ENCODE measurements at places on chromosomes 12 and 14.

DNA sequence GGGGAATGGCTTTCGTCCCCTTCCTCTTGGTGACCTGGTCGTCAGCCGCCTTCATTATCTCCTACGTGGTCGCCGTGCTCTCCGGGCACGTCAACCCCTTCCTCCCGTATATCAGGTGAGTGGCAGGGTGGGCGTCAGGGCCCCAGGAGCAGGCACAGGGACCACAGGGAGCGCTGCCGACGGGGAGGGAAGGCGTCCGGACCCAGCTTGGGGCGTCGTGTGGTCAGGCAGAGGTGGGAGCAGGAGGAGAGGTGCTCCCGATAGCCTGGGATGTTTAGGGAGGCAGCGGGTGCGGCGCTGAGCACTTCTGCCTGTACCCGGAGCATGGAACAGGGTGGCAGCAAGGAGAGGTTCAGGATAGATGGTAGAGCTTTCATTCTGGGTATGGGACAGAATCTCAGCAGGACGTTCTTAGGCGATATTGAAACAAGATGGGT is 444 bp downstream of the DRAM1 start:
- DNase-seq = no peak

DNA sequence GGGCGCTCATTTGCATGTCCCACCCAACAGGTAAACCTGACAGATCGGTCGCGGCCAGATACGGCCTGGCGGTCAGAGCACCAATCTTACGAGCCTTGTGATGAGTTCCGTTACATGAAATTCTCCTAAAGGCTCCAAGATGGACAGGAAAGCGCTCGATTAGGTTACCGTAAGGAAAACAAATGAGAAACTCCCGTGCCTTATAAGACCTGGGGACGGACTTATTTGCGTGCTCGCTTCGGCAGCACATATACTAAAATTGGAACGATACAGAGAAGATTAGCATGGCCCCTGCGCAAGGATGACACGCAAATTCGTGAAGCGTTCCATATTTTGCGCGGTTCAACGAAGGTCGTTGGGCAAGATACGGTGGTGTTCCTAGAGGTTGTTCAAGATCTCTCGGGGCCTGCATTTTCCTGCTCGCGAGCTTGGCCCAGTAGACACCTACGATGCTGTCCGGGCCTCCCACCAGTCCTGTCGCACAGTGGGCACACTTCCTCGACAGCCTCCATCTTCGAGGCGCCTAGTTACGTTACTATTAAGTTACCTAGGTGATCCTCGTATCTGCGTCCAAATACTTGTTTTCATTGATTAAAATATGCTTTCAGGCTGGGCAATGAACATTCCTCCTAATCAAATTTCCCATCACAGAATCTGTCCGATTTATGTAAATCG is at the start of gene RNU6-7:
RNU6-7 (plus strand) TSS at position 230 of the 675 bp plus-strand sequence.
- DNase-seq = peak; percentile 55

GRCh38 chr14:69500096-69500495 is 15.6 kb downstream of the PLEKHD1 start:
- DNase-seq = no peak

- DNase-seq = no peak
These were observed 55.2 kb downstream of the ATP23 start for GRCh38 chr12:57996520-57996919.

DNA sequence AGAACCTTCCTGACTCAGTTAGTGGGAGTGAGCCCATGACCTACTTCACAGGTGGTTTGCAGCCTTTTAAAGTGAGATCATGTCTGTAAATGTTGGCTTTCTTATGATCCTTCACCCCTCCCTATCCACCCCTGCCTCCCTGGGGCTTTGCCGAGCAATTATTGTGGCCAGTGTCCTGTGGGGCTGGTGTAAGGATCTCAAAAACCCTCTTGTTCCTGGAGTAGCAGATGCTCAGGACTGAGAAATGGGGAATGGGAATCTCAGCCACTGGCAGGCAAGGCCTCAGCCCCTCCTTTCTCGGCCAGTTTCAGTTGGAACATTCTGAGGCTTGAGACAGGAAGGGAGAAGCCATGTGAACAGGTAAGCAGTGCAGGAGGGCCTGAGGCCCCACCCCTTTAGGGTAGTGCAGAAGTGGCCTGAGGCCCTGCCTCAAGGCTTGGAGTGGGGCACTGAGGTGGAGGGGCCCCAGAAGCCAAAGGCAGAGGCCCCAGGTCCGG is 53.8 kb downstream of the PLEKHG3 start:
- DNase-seq = no peak

DNA sequence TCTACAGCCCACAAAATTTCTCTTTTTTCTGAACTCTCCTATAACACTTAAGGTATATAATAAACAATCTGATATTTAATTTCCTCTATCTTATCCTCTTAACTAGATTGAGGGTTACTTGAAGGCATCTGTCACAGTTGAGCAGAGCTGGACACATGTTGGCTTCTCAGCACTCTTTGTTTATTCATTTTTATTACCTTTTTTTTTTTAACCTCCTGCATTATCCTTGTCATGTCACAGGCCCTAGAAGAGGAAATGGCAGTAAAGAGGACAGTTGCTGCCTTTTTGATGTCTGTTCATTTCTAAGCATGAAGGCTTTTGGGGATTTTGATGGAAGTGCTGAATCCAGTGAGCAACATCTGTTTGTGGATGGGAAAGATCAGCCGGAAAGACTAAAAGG is 32.5 kb upstream of the EVL start:
- DNase-seq = no peak

DNA sequence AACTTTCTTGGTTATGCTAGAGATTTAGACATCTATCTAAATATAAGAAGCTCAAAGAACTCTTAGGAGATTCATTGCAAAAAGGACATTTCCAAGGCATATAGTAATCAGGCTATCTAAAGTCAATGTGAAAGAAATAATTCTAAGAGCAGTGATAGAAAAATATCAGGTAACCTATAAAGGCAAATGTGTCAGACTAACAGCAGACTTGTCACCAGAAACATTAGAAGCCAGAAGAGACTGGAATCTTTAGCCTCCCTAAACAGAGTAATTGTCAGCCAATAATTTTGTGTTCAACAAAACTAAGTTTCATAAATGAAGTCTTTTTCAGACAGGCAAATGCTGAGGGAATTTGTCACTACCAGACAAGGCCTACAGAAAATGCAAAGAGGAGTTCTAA is 122.0 kb upstream of the SCAF11 start:
- DNase-seq = no peak

- DNase-seq = no peak
These were observed 5.7 kb upstream of the SLCO1A2 start for GRCh38 chr12:21340403-21340802.

DNA sequence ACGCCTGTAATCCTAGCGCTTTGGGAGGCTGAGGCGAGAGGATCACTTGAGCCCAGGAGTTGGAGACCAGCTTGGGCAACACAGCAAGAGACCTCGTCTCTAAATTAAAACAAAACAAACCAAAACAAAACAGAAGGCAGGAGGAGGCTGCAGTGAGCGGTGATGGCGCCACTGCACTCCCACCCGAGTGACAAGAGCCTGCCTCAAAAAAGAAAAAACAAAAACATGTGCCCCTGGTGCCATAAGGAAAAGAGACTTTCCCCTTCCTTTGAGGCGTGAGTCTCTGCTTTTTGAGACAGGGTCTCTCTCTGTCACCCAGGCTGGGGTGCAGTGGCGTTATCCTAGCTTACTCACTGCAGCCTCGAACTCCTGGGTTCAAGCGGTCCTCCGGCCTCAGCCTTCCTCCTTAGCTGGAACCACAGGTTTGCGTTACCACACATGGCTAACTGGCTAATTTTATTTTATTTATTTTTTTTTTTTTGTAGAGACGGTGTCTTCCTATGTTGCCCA is 9.0 kb upstream of the EAPP start:
- DNase-seq = no peak

GRCh38 chr12:7758766-7759140 is 6.3 kb upstream of the NANOGNB start:
- DNase-seq = no peak

DNA sequence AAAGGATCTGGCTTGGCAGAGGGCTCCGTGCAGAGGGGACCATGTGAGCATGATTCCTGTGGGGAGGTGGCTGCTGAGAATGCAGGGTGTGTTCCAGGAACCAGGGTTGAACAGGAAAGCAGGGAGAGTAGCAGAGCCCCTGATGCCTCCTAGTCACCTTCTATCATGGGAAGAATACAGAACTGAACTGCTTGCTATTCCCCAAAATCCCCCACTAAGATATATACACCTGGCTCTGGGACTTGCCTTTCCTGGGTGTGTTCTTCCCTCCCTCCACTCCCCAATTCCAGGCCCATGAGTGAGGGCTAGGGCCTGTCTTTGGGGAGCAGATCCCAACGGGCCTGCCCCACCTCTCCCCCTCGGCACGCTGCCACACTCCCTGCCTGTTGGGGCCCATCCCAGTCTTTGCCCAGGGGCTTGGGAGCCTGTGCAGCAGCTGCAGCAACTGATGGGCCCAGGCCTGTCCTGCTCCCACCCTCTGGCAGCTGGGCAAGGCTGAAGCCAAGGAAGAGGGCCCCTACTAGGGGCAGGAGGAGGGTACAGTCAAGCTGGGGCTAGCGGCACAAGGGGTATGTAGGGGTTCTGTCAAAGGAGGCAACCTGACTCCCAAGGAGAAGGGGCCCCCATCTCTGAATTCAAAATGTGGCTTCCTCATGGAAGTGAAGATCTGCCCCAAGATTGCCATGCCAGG is 3.2 kb downstream of the AJUBA start:
- DNase-seq = no peak

DNA sequence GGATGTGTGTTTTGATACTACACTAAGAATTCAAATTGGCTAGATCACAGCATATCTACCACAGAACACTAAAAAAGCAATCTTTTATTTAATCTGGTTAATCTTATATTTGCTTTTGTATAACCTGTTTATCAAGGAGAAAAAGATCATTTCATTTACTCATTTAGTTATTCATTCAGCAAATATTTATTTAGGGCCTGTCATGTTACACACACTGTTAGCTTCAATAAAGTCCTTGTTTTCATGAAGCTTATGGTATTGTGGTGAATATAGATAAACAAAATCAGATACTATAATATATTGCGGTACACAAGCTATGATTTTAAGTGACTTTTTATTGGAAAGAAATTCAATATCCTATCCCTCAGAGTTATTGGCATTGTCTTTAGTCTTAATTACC is 350.8 kb downstream of the LRFN5 start:
- no peak for DNase-seq

- DNase-seq = no peak
These were observed 30.8 kb upstream of the ZFP36L1 start for GRCh38 chr14:68823434-68824206.

GRCh38 chr12:66103016-66103913 is 27.3 kb downstream of the LLPH start:
- no peak for DNase-seq

GRCh38 chr14:72535485-72535884 is 358.4 kb downstream of the DPF3 start:
- DNase-seq = no peak

DNA sequence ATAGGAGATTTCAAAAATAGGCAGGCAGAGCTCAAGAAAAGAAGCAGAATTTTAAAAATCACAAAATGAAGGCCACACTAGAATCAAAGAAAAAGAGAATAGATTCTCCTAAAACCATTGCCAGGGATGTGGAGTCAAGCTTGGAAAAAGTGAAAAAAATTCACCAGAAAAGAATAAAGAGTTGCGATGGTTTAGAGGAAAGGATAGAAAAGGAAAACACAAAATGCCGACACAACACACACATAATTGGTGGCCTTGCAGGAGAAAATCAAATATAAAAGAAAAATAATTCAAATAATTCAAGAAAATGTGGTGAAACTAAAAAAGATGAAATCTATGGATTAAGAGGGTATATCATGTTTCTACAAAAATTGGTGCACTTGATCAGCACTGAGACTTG is 181.6 kb upstream of the C14orf180 start:
- DNase-seq = no peak

DNA sequence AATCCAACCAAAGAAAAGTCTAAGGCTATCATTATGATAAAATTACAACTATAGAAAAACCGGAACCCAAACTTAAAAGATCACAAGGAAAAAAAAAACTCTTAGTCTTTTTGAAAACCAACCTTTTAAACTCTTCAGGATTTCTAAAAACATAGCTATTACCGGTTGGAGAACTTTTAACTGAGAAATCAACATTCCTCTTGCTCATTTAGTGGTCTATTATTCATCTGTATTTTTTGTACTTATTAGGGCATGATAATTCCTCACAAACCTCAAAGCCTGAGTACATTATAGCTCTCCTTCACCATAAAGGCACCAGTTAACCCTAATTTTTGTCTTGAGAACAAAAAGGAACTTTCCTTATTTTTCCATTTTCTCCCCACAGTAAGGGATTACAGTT is 10.4 kb downstream of the LUM start:
- DNase-seq = no peak

DNA sequence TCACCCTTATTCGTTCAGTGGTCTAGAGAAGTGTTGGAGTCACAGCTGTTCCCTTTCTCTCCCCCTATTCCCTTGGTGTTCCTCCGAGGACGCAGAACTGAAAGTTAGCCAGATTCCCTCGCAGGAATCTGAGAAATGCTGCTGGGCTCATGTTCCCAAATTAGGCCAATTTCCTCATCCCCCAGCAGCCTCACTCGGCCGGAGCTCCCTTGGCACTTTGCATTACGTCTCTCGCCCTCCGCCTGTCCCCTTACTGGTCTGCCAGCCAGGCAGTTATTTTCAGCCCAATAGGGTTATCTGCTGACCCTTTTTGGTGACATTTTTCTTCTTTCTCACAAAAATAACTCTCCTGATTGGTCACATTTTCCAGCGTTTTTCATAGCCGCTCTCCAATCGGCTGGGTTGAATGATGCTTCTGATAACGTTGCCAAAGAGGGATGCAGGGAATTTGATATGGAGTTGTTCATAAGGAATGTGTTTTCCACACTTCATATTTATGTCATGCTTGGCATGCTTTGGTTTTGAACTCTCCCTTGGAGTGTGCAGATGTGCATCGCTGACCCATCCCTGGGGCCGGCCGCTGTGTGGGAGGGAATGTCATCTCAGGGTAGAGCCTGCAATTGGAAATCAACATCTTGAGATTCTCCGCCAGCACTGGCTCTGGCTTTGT is 9.9 kb downstream of the IFT43 start:
- peak; percentile 48 for DNase-seq

- DNase-seq = peak; percentile 77
These were observed at the start of gene ARID2 for GRCh38 chr12:45729233-45730083. ARID2 (plus strand) TSS chr12:45729706; CDS start chr12:45729837, 131 bp downstream.

DNA sequence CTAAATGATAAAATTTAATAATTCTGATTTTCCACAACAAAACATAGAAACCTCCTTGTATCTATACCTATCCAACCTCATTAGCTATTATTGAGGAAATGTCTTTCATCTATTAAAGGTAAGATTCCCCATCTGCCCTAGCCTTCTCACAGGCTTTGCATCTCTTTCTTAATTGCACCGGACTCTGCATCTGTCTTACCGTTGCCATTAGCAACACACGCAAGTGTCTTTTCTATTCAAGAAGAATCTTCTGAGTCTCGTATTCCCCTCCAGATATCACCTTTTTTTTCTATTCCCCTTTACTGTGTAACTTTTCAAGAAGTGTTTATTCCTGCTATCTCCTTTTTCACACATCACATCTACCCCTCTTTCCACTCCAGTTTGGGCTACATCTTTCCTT is 500.0 kb downstream of the NOVA1 start:
- DNase-seq = no peak
